Activated CD4-positive, alpha-beta T cell treated with anti-CD3 and anti-CD28 coated beads, Interleukin-2, Interleukin-4, amounts not matched to agents 100 ng/mL and 50 ng/mL, durations not matched to agents 16 hours and 8 hours (primary cell): ENCODE measurements at places on chromosomes 3 and 15.

DNA sequence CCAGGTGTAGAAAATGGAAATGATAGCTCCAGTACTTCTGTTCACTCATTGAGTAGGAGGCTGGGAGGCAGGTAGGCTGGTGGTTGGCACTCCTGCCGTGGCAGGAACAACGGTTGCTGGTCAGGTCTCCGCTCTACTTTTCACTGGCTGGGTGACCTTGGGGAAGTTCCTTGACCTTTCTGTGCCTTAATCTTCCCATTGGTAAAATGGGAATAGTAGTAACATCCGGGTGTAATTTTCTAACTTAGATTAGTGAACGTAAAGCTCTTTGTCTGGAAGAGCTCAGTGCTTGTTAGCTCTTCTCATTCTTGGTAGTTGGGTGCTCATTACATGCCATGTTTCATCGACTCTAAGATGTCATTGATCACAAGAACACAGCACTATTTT lies 45.8 kb upstream of the FLNB start:
- no peak for DNase-seq

DNA sequence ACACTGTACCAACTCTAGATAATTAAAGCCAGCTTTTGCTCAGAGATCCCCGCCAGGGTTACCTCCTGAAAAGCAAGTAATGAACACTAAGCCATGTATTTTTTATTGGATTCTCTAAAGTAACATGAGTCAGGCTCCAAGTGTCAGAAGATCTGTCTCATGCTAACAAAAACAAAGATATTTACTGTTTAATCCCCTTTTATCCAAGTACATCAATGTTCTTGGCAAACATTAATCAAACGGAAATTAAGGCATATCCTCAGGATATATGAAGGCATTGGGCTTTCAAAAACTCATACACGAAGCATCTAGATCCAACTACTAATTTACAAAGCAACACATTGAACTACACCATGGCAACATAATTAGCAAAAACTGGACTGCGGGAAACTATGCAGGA lies 37.2 kb downstream of the MYO5A start:
- DNase-seq, result no peak

DNA sequence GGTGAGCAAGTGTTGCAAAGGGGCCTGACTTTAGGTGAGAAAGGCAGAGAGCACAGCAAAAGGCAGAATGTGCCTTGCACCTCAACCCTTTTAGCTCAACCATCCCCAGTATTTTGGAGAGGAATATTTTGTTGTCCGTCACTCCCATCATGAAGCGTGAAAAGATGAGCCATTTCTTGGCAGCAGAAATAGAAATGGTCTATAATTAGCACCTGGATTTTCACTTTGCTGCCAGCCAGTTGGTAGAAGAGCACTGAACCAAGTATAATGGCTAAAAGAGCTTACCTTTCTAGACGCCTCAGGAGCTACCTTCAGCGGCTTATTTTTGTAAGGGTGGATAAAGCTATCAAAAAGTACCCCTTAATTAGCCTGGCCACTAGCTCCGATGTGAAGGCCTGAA lies 406.7 kb downstream of the OCA2 start:
- no peak for DNase-seq

GRCh38 chr15:95111969-95112368 lies 880.6 kb downstream of the MCTP2 start:
- DNase-seq, result no peak

- peak; percentile 43 for DNase-seq
Measured at GRCh38 chr3:152209776-152210175, 59.0 kb upstream of the MBNL1 start.

- DNase-seq, result no peak
Measured at GRCh38 chr15:98855815-98856531, 151.6 kb downstream of the PGPEP1L start.

- no peak for DNase-seq
Measured at GRCh38 chr3:103690536-103690935, 1255.7 kb downstream of the ZPLD1 start.

DNA sequence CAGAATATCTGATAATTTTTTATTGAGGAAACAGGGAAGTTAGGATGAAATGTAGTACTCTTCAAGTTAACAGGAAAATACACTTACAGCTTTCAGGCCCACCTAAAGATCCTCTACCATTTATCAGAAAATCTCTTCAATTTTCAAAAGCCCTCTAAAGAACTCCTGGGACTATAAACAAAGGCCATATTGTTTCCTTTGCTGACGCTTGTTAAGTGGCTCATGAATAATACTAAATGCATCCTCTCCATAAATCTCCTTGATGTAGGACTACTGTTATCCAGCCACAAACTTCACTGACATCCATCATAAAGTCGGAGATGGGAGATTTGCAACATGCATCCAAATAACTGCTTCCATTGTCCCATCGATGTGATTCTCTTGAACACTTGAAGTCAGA lies 326.5 kb downstream of the ZIC1 start:
- DNase-seq, result no peak

- no peak for DNase-seq
Measured at GRCh38 chr3:65889707-65890099, 149.0 kb downstream of the MAGI1 start.

DNA sequence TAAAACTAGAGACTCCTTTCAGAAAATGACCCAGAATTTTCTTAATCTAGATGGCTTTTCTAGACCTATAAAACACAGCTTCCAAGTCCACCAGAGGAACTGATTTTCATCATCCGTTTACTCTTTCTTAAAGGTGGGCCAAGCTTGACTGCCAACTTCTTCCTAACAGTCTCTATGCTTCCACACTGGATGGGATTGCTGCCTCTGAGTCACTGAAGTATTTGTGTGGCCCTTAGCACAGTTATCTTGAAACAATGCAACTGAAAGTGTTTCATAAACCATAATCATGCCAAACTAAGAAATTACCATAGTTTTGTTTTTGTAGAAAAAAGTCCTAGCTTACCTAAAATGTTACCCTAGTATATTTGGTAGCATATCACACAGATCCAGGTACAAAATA lies 985.7 kb downstream of the TUSC7 start:
- no peak for DNase-seq

DNA sequence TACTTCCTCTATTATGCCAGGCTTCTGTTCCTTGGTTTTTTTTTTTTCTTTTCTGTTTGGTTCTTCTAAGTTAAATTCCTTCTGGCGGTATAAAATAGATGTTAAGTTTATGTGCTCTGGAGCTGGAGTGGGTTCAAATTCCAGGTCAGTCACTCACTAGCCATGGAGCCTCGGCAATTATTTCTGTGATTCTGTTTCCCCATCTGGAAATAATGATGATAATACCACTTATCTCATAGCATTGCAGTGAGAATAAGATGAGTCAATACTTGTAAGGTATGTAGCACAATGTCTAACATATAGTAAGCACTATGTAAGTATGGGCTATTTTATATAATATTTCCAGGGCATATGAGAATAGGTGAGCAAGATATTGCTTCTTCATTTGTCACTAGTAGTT lies 33.2 kb upstream of the ZDHHC23 start:
- no peak for DNase-seq

- DNase-seq, result no peak
Measured at GRCh38 chr3:117473981-117474538, 764.5 kb downstream of the TUSC7 start.

DNA sequence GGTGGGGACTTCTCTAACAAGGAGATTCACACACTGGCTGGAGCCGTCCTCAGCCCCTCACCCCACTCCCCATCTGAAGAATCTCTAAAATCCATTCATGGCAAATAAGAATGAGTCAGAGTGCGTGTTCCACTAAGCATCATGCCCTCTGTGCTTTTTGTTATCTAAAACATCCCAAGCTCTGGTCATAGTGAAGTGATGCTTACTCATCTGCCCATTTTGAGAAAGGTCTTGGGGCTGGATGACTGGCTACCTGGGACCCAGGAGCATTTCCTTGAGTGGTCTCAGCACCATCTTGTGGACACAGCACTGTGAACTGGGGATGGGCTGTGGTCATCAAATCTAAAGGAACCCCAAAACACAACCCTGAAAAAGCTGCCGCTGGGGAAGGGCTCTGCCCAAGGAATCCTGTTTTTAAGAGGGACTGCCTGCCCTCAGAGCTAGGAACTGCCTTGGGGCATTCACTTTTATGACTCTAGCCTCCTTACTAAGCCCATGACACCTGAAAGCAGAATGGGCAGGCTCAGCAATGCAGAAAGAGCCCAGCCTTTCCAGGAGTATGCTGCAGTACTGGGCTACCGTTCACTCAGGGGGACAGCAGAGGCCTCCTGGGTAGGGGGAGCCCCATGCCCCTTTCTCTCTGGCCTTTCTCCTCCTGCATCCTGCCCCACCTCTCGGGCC lies 53.5 kb downstream of the ZBTB38 start:
- DNase-seq, result no peak

DNA sequence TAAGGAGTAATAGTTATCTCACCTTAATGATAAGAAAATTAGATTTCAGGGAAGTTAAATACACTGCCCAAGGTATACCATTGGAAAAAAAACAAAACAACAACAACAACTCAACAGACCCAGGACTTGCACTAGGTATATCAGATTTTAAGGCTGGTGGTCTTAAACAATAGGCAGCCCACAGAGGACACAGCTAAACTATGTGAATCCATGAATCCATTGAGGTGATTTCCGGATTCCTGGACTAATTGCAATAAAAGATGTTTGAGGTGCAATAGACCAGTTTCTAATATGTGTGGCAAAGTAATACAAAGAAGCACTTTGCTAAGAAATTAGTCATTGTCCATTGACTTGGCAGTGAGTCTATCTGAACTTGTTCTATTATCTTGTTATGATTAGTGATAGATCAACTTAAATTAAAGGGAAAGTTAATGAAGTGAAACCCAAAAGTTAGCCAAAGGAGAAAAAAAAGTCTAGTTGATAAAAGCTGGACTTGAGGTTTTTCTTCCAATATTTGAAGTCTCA lies 60.9 kb upstream of the MAGI1 start:
- no peak for DNase-seq

DNA sequence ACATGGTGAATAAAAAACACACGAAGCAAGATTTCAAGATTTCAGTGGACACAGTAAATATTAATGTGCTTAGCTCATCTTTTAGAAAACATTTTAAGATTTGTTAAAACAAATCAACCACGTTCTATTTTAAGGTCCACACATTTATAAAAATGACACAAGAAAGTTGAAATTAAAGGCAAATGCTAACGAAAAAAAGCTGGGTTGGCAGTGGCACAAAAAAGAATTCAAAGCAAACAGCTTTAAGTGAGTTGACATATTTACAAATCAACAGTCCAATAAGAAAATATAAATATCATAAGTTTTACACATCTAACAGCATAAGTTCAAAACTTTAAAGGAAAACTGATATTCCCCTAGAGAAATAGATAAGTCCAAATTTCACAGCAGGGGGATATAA lies 430.4 kb upstream of the CCDC54 start:
- no peak for DNase-seq

GRCh38 chr15:27622371-27622770 lies 476.7 kb downstream of the OCA2 start:
- DNase-seq, result no peak

DNA sequence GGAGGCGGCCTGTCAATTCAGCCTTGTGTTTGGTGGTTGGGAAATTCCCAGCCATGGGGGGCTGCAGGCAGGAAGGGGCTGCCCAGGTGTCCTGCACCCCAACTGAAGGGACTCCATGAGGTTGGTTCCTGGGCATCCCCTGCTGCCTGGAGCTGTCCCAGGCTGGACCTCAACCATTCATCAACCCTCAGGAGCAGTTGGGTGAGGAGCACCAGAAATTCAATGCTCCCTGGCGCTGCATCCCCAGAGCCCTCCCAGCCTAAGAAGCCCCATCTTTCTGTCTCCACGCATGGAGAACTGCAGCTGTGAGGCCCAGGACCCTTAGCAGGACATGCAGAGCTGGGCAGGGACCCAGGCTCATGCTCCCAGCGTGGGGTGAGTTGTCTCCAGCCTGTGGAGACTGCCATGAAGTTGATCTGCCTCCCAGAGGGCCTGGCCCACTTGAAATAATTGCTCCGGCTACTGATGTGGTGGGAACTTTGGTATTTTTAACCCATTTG lies 8.0 kb upstream of the SEMA3B start:
- DNase-seq, result no peak

- DNase-seq, result no peak
Measured at GRCh38 chr15:60137711-60138396, 133.7 kb downstream of the FOXB1 start.

- no peak for DNase-seq
Measured at GRCh38 chr3:188286087-188286513, 132.1 kb downstream of the LPP start.

GRCh38 chr3:129379582-129380358 lies 48.7 kb downstream of the EFCAB12 start:
- no peak for DNase-seq

DNA sequence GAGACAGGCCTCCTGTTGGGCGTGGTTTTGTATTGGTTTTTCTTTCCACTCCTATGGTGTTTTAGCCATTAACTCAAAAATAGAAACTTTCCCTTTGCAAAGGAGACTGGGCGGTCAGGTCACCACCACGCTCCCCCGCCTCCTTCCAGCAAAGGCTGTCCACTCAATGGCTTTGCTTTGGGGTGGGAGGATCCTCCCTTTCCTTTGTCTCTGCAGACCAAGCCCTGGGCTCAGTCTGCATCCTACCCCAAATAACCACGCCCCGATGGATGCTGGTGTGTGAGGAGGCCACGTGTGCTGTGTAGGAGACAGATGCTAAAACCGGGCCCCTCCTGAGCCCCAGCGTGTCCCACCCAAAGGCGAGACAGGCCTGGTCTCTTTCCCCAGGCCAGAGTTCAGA lies 68.5 kb downstream of the GRIP2 start:
- no peak for DNase-seq

- peak; percentile 55 for DNase-seq
Measured at GRCh38 chr15:31327669-31328427, 1.2 kb downstream of the KLF13 start.

GRCh38 chr3:50495609-50496423 lies 7.6 kb downstream of the CACNA2D2 start:
- no peak for DNase-seq

DNA sequence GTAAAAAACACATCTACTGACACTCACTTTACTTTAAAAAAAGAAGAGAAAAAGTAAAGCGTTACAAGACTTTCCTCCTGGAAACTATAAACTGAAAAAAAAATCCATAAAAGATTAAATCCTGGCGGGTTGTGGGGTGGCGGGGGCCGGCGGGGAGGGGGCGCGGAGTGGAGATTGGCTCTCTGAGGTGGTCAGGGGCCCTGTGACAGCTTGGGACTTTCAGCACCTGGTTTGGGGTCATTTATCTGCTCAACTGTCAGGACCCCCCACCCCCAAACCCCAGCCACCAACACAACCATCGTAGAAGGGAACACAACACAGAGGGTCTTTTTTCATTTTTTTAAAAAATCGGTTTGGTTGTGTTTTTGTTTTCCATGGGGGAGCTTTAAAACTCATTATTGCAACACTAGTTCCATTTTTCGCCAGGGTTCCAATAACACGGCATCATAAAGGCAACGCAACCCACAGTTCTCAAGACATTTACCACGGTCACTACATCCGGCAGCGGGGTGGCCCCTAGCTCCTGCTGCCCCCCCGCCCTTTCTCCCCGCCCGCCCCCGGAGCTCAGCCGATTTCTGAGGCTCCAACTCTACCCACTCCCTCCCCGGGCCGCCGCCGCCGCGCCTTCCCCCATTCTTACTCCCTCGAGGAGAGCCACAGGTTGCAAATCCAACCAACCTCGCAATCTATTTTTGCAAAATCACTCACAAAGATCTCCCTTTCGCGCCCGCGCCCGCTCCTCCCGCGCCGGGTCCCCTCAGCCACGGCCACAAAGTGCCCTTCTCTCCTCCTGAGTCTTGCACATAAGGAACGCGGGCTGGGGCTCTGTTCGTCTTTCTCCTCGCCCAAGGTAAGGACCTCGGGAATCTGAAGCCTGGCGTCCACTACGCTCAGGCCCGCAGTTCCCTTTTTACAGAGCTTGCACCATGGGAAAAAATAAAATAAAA lies 1.8 kb downstream of the BCL6 start:
- DNase-seq, result peak; percentile 44
